Stimulated activated CD4-positive, alpha-beta T cell treated with anti-CD3 and anti-CD28 coated beads, TNF-alpha, amount 100 ng/mL, for 24 hours (primary cell): ENCODE measurements at places on chromosomes 2 and 18.

DNA sequence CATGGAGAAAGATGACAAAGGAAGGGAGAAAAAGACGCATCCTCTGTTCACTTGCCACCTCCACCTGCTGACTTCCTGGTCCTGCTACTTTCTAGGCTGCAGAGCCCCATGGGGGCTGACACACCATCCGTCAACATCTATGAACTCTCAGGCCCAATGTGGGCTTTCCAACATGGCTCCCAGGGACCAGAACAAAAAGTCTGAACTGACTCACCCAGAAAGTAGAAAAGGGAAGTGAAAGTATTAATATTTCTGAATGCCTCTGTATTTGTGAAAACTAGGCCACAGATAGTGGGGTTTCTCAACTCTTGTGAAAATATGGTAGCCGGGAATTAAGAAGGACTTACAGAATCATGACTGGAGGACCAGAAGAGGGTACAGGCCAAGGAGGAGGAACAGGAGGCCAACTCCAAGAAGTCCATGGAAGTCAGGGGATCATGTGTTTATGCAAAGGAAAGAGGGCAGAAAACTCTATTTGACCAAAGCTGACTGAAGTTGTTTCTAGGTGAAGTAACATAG lies 123.1 kb upstream of the CAB39 start:
- no peak for DNase-seq

- DNase-seq, result no peak
These were observed 136.0 kb downstream of the EML6 start for GRCh38 chr2:54859416-54859815.

GRCh38 chr2:60710707-60711106 lies 45.4 kb upstream of the PAPOLG start:
- DNase-seq, result no peak

DNA sequence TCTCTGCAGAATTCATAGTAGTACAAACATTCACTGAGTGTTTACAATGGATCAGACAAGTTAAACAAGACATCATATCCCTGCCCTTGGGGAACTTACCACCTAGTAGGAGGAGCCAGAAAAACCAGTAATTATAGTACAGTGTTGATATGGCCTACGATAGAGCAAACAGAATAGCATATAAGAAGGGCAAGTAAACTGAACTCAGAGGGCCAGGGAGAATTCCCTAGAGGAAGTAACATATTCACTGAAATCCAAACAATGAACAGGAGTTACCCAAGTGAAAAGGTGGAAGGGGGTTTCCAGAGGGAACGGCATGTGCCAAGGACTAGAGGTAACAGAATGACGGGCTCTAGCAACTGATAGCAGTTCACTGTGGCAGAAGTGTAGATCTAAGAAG lies 34.1 kb downstream of the NHEJ1 start:
- DNase-seq, result no peak

DNA sequence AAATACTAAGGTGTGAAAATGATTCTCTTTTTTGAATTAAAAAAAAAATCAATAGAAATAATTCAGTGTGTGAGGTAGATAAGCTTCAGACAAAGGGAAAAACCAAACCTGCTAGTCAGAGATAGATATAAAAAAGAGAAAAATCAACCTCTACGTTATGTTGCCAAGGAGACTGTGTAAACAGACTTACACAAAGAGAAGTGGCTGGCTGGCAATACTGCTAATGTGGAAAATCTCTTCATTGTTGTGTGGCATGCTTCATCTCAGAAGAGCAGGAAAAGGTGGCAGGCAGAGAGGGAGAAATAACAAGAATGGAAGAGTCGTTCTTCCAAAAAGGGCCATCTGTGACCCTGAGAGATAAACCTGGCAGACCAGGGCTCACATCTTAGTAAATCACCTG lies 200.8 kb downstream of the SLC8A1 start:
- DNase-seq, result no peak
